ENCODE measurements at places on chromosomes 1 and 21.
A peak's percentile ranks its signal among the peaks of the same experiment; 100 is the strongest.

DNA sequence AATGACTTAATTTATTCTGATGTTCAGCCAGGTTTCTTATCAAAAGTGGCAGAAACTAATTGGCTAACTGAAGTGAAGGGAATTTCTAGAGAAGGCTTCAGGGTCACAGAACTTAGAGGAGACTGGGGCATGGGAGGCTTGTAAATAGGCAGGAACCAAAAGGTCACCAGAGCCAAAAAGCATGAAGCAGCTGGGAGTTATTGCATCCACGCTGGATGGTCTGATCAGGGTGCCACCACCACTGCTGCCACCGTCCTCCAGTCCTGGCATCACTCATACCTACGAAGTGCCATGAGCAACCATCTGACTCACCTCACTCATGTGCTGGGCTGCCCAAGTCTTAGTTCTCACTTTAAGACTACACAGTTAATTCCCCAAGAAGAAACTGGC, 82.5 kb upstream of the DPH5 start:
- no peak for DNase-seq

DNA sequence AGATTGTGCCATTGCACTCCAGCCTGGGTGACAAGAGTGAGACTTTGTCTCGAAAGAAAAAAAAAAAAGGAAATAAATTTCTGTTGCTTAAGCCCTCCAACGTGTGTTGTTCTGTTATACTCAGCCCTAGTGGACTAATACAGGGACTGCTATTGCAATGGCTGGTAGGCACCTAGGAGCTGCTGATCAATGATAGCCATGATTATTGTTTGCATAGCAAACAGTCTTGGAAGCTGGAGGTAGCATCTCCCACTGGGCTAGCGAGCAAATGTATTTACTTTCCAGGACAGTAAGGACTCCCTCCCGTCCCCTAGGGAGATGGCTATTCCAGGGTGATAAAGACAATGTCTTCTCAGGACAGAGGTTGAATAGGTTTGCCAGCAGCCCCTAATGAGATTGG, 13.5 kb upstream of the TNFRSF8 start:
- DNase-seq, result no peak

- DNase-seq, result no peak
These were observed 137.1 kb upstream of the RAB4A start for GRCh38 chr1:229133811-229134210.

GRCh38 chr1:47930210-47930840, 66.9 kb downstream of the TRABD2B start:
- DNase-seq, result no peak

DNA sequence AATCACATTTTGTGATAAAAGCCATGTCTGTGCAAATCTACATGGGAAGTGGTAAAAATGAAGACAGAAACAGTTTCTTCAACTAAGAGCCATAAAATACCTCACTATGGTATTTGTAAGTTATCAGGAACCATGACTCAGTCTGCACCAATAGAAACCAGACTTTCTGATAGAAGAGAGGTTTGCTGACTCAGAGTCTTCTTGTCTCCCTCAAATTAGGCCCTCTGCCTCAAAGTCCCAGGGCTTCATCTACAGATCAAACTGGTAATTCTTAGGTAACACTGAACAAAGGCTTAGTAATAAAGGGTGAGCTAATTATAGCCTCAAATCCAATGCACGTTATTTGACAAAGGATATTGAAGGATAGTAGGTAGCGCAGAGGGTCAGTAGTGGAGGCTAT, 30.9 kb upstream of the SSX2IP start:
- peak; percentile 49 for DNase-seq

- DNase-seq, result no peak
These were observed 448 bp upstream of the OBSCN start for GRCh38 chr1:228207381-228207810.

GRCh38 chr1:92817986-92818764, 13.7 kb upstream of the RPL5 start:
- no peak for DNase-seq

GRCh38 chr1:32869923-32870614, 643 bp downstream of the FNDC5 start:
- DNase-seq, result no peak

DNA sequence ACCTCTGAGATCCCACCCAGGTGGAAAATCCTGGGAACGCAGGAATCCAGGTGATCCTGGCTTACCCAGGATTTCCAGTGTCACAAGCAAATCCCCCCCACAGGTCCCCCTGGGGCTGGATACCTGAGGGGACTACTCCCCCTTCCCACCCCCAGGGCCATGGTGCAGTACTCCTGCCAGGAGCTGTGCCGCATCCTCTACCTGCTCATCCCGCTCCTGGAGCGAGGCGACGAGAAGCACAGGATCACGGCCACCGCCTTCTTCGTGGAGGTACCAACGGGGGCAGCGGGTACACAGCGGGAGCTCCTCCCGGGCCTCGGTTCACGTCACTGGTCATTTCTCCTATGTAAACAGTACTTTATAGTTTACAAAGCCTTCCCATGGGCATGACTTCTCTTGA, 20.4 kb upstream of the TTC4 start:
- no peak for DNase-seq

DNA sequence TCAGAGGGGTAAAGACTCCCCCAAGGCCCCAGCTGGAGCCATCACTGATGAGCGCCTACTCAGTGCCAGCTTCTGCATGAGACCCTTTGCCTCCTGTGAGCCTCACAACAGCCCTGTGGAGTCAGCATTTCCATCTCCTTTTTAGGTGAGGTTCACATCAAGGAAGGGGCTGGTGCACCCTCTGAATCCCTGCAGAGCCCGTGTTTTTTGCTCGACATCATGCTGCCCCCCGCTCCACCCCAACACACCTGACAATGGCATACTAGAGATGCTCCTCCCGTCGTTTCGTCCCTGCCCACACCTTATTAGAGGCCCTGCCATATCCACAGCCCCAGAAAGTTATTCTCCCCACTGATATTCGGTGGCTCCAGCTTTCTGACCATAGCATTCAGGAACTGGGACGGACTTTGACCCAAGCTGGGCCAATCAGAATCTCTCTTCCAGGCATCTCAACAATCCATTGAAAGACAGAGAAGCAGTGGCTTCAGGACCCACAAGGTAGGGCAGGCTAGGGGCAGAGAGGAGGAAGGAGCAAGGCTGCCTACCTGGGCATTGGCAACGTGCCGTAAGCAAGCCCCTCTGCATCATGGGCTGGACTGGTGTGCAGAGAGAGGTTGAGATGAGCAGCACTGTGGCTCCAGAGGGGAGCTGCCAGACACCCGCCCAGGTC, 32.7 kb downstream of the EPHA10 start:
- DNase-seq, result no peak

DNA sequence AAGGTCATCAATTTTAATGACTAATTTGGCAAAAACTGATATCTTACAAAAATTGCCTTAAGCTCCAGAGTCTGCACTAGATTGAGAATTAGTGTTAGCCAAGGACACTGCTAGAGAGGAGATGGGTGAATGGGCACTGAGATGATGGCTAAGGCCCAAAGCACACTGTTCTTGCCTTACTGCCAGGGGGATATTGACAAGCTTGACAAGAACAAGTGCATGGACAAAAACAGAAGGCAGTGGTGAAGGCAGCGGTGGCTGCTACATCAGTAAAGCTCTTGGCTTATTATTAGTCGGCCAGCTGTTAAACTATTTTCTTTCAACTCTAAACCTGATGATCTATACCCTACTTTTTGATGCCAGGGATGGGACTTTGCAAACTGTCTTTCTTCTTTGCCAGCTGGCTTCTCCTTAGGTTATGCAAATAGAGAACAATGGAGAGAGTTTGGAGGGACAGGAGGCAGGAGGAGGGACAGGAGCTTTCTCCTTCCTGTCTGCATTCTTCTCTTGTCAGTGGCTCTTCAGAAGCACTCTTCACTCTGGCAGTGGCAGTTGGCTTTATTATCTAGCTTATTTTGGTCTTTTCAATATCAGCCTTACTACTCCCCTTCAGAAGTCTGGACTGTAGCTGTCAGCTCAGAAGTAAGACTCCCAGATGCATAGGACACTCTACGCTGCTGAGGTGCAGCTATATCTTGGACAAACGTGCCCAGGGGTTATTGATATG, 853.5 kb upstream of the TMPRSS15 start:
- no peak for DNase-seq

DNA sequence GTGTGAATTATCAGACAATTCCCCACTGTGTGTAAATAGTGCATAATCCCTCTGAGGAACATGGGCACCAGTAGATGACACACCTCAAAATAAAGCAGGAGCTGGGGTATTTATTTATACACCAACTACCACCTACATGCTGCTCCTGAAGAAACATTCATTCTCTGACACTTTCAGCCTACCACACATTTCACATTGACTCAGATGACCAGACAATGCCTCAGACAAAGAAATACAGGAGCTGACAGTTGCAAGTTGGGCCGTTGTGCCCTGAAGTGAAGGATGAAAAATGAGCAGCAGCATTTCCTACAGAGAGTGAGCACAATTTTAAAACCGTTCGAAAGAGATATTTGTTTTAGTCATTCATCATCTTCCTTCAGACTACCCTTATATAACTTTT, 63.2 kb downstream of the RGS2 start:
- DNase-seq, result no peak

DNA sequence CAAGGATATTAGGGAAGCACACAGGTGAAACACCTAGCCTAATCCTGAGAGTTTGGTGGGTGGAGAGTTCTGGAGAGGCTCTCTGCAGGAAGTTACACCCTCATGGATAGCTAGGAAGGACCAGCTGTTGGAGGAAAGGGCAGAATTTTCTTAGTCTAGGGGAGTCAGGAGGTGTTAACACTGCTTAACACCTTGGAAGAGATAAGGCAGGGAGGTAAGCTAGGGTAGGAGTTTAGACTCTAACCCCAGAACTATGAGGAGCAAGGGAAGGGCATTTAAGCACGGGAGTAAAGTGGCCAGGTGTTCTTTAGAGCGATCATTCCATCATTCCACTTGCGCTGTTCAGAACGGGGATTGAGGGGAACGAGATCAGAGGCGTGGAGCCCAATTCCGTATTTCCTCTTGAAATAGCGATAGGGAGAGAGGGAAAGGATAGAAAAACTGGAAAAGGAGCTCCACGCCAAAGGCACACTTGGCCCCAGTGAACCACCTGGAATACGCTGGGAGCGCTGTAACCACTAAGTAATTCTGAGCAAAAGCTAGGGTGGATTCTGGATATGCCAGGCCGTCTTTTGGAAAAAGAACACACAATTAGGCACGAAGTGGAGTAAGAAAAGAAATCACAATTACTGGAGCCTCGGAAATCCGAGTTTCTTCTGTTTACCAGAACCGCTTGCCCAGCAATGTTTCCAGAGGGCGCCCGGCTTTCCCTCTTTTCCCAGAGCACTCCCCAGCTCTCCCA, 1.5 kb upstream of the GPR137B start:
- DNase-seq, result no peak

DNA sequence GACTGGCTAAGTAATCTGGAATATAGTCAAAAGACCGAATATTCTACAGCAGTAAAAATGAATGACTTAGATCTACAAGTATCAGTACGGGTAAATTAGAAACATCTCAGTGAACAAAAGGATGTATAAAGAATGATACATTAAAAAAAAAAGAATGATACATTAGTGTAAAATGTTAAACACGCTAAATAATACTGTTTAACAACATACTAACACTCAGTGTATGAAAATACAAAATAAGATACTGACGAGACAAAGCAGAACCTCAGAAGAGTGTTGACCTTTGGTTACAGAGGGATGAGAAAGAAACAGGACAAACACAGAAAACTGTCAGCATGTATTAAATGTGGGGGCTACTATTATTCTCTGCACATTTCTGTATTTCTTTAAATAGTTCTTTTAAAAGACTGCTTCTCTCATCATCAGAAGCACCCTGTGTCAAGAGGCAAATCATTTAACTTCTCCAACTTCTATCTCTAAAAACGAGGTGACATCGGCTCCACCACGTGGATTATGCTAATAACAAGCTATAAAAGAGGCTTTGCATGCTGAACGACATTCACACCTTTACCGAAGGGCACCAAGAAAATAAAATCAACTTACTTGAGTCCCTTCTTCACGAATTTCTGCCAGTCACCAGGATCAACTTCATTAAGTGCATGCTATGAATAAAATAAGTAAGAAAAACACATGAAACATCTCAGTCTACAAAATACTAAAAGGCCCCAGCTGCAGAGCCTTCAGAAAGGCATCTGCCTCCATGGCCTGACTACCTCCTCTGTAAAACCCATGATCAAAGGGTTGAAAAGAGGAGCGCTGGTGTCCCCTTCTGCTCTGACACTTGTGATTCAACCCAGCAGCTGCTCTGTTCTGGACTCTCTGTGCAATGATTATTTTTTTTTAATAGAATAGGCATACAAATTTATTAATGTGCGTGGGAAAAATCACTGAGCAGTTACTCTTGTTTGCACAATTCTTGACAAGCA, 42.5 kb downstream of the MRAP start:
- no peak for DNase-seq

- DNase-seq, result no peak
These were observed 521.1 kb upstream of the BEND5 start for GRCh38 chr1:49297783-49298182.

DNA sequence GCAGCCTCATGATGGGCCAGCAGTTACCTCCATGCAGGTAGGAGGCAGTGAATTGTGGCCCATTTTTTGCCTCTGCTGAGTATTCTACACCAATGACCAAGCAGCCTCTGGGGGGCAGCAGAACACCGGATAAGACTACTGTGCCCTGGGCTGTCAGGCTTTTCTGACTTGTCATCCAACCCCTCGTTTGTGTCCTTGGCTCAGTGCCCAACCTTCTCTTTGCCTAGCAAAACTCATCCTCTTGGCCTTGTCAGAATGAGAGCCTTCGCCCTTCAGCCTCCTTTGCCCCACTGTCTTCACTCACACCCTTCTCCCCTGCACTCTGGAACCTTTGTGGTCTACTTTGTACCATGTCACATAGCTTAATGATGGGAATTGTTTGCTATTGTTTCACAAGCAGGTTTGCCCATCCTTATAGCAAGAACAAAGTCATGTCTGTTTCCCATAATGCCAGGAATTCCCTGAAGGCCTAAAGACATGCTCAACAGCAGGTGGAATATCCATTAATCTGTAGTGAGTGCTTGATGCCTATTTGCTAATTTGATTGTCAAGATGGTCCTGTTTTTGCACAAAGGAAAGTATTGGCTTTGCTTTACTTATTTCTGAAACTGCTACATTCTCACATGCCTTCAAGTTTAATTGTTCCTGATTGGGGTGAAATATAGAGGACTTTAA, 255.9 kb downstream of the HHAT start:
- DNase-seq, result peak; percentile 53

- no peak for DNase-seq
These were observed 53.4 kb downstream of the ATP1A1 start for GRCh38 chr1:116426401-116426800.

DNA sequence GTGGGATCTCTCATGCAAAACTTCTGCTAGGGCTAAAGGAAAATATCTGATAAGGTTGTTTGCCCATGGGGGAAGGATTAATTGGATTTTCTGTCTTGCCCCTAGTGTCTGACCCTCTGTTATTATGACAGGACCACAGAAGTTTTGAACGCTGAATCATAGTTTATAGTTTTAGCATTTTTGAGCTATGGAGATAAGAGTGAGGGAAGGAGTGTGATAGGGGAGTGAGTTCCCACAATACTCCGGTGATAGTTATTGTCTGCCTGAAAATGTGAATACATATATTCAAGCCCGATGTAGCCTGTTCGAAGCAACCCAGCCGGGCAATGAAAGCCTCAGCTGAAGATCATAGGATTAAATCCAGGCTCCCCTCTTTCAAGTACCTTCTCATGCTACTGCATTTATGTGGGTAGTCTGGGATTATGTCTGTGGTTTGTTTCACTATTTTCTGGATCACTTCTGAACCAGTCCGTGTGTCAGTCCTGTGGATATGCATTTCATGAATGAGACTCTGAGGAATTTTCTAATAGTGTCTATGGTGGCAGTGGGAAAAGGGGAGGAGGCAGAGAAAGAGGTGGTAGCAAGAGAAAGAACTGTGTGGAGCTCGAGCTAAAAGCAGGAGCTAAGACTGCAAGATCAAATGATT, 258.7 kb downstream of the DISC1 start:
- no peak for DNase-seq

GRCh38 chr1:15953294-15953771, 22.6 kb downstream of the ZBTB17 start:
- no peak for DNase-seq
